ENCODE measurements at places on chromosomes 11 and 22. TPM values are rescaled to one million over a fixed set of nuclear protein-coding genes. Genes with fewer than 3 reads are reported as not detected.

DNA sequence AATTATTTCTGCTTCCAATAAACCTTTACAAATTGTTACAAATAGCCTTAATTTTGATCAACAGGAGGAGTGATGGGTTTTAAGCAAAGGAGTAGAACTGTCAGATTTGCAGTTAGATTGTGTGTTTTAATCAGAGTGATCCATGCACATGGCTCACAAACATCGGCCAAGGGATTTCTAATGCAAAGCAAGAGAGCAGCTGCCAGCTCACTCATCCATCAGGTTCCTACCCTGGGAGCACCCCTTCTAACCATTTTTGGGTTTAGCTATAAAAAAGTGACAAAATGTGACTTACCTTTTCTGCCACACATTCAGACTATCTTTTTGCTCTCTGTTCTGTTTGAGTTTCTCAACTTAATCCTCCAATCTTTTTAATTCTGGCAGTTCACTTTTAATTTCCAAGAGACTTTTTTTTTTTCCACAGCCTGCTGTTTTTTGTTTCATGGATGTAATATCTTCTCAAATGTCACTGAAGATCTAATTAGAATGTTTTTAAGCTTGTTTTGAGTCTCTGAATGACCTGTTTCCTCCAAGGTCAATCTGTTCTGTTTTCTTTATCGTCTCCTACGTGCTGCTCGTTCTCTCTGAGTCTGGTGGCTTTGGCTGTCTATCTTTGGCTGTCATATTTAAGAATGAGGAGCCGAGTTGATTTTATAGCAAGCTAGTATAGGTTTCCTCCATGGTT, 6.0 kb downstream of the IZUMO1R start:
- no peak overlapping the region for H3K4me3 ChIP-seq
- no peaks in the 10 kb centered on the region for H3K36me3 ChIP-seq
- H3K27me3 ChIP-seq = no peaks in the 10 kb centered on the region

DNA sequence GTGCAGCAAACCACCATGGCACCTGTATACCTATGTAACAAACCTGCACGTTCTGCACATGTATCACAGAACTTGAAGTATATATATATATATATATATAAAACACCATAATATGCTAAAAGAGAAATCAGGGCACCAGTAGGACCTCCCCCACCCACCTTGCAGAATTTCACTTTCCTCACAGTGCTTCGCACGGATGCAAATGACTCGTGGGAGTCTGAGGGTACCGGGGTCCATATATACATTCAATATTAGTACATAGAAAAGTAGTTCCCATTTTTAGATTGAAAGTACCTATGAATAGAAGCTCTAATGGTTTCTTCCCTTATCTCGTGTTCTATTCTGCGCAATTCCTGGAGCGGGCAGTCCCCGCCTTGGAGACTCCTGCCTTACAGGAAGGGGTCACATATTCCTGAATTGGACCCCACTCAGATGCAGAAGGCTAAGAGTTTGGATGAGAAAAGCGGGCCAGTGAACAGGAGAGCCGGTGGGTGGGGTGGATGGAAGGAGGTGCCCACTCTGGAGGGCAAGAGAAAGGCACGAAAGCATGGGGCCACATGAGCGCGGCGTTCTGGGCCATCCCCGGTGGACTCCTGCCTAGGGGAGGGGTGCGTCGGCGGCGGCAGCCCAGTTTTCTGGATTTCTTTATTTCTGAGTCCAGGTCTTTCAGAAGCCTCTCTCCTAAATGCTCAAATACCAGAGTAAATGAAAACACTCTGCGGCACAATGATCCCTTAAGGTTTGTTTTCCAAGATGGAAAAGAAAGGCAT, 136.3 kb downstream of the ETS1 start:
- H3K27me3 ChIP-seq = no peaks in the 10 kb centered on the region
- H3K27ac ChIP-seq = no peak overlapping the region
- DNase-seq = no peak
- no peaks in the 10 kb centered on the region for H3K36me3 ChIP-seq

DNA sequence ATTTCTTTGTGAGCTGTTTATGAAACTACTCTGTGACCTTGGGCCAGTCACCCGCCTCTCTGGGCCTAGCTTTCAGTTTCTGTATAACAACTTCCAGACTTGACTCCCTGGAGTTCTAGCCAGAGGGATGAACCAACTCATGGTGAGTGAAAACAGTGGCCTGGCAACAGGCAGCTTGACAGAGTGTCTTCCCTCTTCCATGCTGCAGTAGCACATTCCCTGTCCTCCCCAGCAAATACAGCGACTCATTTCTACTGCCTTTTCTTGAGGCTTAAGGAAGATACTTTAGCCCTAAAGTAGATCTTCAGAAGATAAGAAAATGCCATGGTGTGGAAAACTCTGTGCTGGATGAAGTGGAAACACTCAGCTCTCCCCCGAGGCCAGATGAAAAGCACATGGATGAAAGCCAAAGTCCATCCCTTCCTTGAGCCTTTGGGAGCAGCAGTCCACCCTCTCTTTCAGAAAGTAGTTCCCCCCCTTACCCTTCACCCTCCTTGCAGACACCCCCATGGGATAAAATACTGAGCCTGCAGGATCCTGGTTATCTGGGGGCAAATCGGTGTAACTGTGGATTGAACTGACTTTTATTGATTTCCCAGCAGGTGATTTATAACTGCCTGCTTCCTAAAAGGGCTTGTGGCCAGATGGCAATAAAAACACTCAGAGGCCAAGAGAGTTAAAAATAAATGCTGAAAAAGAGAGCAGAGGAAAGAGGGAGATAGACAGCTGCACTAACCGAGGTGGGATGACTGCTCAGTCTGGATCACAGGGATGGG, 24.1 kb downstream of the IRAG1 start:
- H3K4me1 ChIP-seq = no peaks in the 10 kb centered on the region
- DNase-seq = no peak
- no peaks in the 10 kb centered on the region for H3K36me3 ChIP-seq

DNA sequence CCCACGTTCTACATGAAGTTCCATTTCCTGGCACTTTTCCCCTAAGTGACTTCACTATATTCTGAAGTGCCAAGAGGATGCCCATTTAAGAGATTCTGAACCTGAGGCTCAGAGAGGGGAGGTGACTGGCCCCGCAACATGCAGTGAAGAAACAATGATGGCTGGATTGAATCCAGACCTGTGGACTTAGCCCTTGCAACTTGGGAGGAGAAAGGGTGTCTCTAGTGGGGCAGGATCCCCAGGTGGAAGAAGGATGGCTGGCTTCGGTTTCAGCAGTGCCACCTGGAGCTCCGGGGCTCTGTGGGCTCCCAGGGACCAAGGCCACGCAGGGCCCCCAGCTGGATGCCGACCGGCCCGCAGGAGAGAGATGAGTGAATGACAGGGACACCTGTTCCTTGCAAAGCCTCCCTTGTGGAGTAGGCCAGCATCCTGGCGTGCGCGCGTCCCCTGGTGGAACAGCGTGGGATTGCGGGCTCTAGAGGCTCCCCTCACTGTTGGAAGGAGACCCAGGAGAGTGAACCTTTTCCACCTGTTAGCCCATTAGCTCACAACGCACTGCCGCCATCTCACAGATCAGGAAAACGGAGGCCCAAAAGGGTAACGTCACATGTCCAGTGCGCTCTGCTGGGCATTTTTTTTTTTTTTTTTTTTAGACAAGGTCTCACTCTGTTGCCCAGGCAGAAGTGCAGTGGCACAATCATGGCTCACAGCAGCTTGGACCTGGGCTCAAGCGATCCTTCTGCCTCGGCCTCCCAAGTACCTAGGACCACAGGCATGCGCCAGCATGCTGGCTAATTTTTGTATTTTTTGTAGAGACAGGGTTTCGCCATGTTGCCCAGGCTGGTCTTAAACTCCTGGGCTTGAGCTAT, 104.7 kb downstream of the KIAA1671 start:
- no peak overlapping the region for H3K27ac ChIP-seq
- no peaks in the 10 kb centered on the region for H3K36me3 ChIP-seq
- peak; percentile 90 for DNase-seq
- no peak overlapping the region for H3K4me3 ChIP-seq
- no peaks in the 10 kb centered on the region for H3K4me1 ChIP-seq

DNA sequence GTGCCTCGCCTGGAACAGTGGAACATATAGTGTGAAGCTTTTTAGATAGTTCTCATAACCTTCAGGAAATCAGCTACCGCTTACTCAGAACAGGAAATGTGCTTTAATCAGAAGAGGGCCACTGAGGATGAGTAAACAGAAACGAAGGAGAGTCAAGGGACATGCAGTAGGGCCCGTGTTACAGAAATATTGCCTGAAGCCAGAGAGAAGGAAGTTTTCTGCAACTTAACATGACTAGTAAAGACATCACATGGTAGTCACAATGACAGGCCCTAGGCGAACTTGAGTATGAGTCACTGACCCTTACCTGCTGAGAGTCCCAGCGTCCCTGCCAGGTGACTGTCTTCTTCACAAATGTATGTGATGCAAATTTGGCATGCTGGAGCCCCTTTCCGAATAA, 39.4 kb downstream of the CARD18 start:
- no peak overlapping the region for H3K27ac ChIP-seq
- no peak overlapping the region for H3K4me3 ChIP-seq
- no peaks in the 10 kb centered on the region for H3K27me3 ChIP-seq

DNA sequence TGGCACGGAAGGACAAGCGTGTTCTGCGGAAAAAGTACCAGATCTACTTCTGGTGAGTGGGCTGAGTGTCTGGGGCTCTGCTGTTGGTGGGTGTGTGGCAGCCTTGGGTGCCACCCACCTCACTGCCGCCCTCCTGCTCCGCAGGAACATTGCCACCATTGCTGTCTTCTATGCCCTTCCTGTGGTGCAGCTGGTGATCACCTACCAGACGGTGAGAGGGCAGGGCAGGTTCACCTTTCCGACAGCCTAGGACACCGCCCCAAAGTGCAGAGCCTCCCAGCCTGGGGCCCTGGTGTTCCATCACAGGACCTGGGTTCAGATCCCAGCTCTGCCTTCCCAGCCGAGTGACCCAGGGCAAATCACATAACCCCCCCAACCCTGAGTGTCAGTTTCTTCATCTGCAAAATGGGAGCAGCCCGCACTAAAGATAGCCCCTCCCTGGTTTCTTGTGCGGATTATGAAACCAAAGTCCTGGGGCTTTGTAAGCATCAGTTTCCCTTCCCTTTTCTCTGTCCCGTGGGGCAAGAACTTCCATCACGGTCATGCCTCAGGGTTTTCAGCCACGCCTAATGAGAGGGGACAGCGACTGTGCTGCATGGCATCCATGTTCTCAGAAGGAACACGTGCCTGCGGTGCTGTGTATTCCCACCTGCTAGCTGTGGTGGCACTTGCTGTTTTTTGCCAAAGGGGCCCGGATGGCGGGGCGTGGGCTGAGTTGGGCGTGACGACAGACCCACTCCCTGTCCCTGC, 9.8 kb upstream of the TAGLN start:
- no peak overlapping the region for H3K27ac ChIP-seq
- no peak overlapping the region for H3K4me3 ChIP-seq
- no peaks in the 10 kb centered on the region for H3K27me3 ChIP-seq
- H3K36me3 ChIP-seq = peaks cover 39% of the 10 kb centered on the region
- DNase-seq = no peak

DNA sequence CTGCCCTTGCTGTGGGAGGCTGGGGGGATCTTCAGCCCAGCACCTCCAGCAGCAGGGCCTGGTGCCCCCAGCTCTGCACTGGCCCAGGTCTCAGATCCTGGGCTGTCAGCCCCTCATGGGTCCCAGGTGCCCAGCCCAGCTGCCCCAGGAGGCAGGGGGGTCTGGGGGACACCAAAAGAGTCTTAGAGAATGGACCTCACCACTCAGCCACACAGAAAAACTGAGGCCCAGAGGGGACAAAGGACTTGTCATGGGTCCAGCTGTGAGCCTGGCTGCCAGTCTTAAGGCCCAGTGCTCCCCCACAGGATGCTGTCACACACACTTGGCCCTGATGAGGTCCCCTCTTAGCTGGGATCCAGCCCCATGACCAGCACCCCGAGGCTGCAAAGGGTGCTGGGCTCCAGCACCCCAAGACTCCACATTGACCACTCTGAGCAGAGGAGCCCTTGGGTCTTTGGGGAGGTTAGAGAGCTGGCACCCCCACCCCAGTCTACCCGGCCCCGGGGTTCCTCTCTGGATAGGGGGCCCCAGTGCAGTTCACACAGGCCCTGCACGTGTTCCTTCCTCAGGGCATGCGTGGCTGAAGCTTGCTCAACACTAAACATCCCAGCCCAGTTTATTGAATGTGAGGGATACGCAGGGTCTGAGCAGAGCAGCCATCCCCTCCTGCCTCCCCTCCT, 54.4 kb downstream of the IGLL5 start:
- H3K4me1 ChIP-seq = no peaks in the 10 kb centered on the region
- H3K27me3 ChIP-seq = peaks cover 3% of the 10 kb centered on the region
- H3K27ac ChIP-seq = no peak overlapping the region
- H3K4me3 ChIP-seq = no peak overlapping the region
- H3K36me3 ChIP-seq = no peaks in the 10 kb centered on the region

GRCh38 chr11:35250621-35251020, 111.7 kb downstream of the CD44 start:
- no peaks in the 10 kb centered on the region for H3K36me3 ChIP-seq
- no peak overlapping the region for H3K27ac ChIP-seq
- no peak for DNase-seq

DNA sequence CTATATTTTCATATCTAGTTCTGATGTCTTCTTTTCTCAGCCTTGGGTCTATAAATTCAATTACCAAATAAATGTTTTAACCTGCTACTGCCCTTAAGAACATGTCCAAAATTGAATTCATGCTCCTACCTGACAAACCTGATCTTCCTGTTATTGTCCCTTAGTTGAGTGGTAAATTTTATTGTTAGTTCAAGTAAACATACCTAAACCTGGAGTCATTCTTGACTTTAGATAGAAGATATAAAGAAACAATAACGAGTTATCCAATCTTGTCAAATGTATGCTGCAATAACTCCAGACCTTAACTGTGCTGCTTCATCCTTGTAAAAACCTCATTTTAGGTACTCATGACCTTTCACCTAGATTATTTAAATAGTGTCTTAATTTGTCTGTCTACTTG, 34.6 kb upstream of the SC5D start:
- H3K36me3 ChIP-seq = peaks cover 19% of the 10 kb centered on the region
- no peaks in the 10 kb centered on the region for H3K27me3 ChIP-seq
- no peak for DNase-seq
- no peak overlapping the region for H3K27ac ChIP-seq
- no peak overlapping the region for H3K4me3 ChIP-seq
- H3K4me1 ChIP-seq = peaks cover 3% of the 10 kb centered on the region

GRCh38 chr11:72411623-72412419, 22.5 kb downstream of the CLPB start:
- no peak overlapping the region for H3K4me3 ChIP-seq
- no peak for DNase-seq
- no peaks in the 10 kb centered on the region for H3K36me3 ChIP-seq
- no peak overlapping the region for H3K27ac ChIP-seq
- H3K27me3 ChIP-seq = no peaks in the 10 kb centered on the region

DNA sequence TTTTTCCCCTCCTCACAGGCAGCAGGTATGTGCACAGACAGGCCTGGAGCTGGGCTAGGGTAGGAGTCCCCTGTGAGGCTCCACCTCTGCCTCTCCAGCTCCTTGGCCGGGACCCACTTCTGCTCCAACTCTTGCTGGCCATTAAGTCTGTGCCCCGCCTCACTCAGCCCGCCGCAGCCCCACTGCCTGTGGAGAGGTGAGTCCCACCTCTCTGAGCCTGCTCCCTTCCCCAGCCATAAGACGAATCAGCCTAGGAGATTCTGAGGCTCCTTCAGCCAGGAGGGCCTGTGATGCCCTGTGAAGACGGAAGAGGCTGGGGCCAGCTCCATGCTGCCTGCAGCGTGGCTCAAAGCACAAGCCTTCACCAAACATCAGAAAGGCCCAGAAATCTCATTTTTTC, 23.0 kb downstream of the TSKU start:
- no peak overlapping the region for H3K27ac ChIP-seq
- no peaks in the 10 kb centered on the region for H3K4me1 ChIP-seq
- H3K4me3 ChIP-seq = no peak overlapping the region
- DNase-seq = no peak

GVQW3 gene
- total RNA-seq = 4.5 TPM

LMNTD2 gene
- 4.7 TPM for total RNA-seq

Measured in H9 (cell line).